ENCODE measurements at places on chromosomes 5 and 9.

- H3K27ac ChIP-seq = no peak overlapping the region
- DNase-seq = no peak
- peaks cover 6% of the 10 kb centered on the region for H3K4me1 ChIP-seq
- no peak overlapping the region for H3K4me3 ChIP-seq
- no peaks in the 10 kb centered on the region for H3K27me3 ChIP-seq
Observed at GRCh38 chr9:21624675-21625644, 142.8 kb upstream of the IFNE start.

DNA sequence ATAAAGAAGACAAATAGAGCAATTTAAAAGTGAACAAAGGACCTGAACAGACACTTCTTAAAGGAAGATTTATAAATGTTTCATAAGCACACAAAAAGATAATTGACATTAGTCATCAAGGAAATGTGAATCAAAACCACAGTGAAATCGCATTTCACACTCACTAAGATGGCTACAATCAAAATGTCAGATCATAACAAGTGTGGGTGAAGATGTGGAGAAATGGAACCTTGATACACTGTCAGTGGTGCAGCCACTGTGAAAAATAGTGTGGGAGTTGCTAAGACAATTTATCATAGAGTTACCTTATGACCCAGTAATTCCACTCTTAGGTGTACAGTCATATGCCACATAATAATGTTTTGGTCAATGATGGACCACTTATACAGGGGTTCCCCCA, 54.5 kb upstream of the HTR4 start:
- no peak overlapping the region for H3K27ac ChIP-seq
- H3K36me3 ChIP-seq = no peaks in the 10 kb centered on the region
- H3K27me3 ChIP-seq = no peaks in the 10 kb centered on the region
- H3K4me1 ChIP-seq = no peaks in the 10 kb centered on the region
- DNase-seq = no peak
- no peak overlapping the region for H3K4me3 ChIP-seq

- no peak overlapping the region for H3K4me3 ChIP-seq
- no peak overlapping the region for H3K27ac ChIP-seq
- DNase-seq = no peak
- no peaks in the 10 kb centered on the region for H3K4me1 ChIP-seq
- H3K27me3 ChIP-seq = no peaks in the 10 kb centered on the region
- no peaks in the 10 kb centered on the region for H3K36me3 ChIP-seq
Observed at GRCh38 chr9:80052830-80053229, 481.1 kb downstream of the TLE4 start.

DNA sequence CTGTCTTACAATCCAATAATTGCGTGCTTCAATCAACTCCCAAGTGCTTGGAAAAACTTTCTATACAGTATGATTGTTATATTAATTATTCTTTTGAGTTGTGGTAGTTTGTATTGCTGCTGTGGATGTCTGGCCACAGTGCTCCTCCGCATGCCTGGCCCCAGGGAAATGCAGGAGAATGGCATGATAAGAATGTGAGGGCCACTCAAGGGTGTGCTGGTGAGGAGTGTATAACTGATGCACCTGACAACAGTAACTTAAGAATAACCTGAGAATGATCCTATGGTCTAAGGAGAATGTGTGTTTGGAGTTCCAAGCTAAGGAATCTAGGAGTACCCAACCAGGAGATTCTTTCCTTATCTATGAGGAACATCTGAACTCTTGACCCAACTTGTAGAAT, 152.9 kb upstream of the APC start:
- H3K4me3 ChIP-seq = no peak overlapping the region
- H3K36me3 ChIP-seq = no peaks in the 10 kb centered on the region

- no peaks in the 10 kb centered on the region for H3K27me3 ChIP-seq
- no peaks in the 10 kb centered on the region for H3K36me3 ChIP-seq
- H3K27ac ChIP-seq = no peak overlapping the region
- H3K4me3 ChIP-seq = no peak overlapping the region
- DNase-seq = no peak
- H3K4me1 ChIP-seq = peaks cover 7% of the 10 kb centered on the region
Observed at GRCh38 chr9:130144703-130145102, 27.5 kb upstream of the NCS1 start.

DNA sequence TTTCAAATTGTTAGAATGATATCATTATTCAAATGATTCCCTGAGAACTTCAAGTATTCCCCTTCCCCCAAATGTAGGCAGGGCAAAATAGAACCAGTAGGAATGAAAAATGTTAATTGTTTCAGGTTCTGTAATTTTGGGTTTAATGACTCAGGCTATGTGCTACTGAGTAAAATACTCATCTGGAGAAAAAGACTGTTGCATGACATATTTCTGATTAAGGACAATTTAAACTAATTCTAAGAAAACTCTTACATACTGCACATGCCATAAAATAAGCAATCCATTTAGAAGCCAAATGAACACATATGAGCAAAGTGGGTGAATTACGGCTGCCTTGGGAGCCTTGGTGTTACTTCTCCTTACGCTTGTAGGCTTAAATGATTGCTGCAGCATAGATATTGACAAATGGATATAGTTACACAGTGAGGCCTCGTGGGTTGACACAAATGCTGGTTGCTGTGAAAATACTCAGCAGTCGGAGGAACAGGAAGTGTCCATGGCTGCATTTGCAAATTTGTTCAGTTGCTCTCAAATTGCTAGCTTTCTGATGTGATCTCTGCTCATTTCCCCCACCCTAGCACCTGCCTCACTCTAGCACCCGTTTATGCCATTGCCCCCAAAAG, 174.9 kb upstream of the DMAC1 start:
- H3K27ac ChIP-seq = no peak overlapping the region
- no peak overlapping the region for H3K4me3 ChIP-seq
- DNase-seq = no peak
- no peaks in the 10 kb centered on the region for H3K36me3 ChIP-seq

- no peak for DNase-seq
- H3K27ac ChIP-seq = no peak overlapping the region
- H3K4me3 ChIP-seq = no peak overlapping the region
- H3K4me1 ChIP-seq = peaks cover 12% of the 10 kb centered on the region
- H3K36me3 ChIP-seq = no peaks in the 10 kb centered on the region
Observed at GRCh38 chr5:132788990-132789886, 12.2 kb upstream of the SEPTIN8 start.

DNA sequence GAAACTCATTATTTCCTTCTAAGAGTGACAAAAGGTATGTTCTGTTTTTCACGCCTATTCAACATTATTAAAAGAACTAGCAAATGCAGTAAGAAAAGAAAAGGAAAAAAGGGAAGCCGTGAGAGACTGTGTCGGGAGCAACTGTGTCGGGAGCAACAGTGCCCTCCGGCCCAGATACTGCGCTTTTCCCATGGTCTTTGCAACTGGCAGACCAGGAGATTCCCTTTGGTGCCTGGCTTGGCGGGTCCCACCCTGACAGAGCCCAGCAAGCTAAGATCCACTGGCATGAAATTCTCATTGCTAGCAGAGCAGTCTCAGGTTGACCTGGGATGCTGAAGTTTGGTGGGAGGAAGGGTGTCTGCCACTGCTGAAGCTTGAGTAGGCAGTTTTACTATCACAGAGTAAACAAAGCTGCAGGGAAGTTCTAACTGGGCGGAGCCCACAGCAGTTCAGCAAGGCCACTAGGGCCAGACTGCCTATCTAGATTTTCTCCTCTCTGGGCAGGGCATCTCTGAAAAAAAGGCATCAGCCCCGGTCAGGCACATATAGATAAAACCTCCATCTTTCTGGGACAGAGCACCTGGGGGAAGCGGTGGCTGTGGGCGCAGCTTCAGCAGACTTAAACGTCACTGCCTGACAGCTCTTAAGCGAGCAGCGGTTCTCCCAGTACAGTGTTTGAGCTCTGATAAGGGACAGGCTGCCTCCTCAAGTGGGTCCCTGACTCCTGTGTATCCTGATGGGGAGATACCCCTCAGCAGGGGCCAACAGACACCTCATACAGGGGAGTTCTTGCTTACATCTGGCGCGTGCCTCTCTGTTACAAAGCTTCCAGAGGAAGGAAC, 1237.4 kb upstream of the CDH18 start:
- no peaks in the 10 kb centered on the region for H3K27me3 ChIP-seq
- H3K36me3 ChIP-seq = no peaks in the 10 kb centered on the region
- H3K27ac ChIP-seq = no peak overlapping the region
- no peaks in the 10 kb centered on the region for H3K4me1 ChIP-seq
- no peak overlapping the region for H3K4me3 ChIP-seq
- DNase-seq = no peak

- no peak overlapping the region for H3K4me3 ChIP-seq
- DNase-seq = no peak
- no peaks in the 10 kb centered on the region for H3K27me3 ChIP-seq
- H3K27ac ChIP-seq = peak overlapping the region; percentile 90
Observed at GRCh38 chr5:136034492-136034891, 5.7 kb downstream of the TGFBI start.

- no peaks in the 10 kb centered on the region for H3K36me3 ChIP-seq
- no peak overlapping the region for H3K27ac ChIP-seq
- H3K4me1 ChIP-seq = peaks cover 24% of the 10 kb centered on the region
- H3K4me3 ChIP-seq = no peak overlapping the region
- H3K27me3 ChIP-seq = no peaks in the 10 kb centered on the region
Observed at GRCh38 chr5:121974261-121974660, 12.5 kb downstream of the SRFBP1 start.

DNA sequence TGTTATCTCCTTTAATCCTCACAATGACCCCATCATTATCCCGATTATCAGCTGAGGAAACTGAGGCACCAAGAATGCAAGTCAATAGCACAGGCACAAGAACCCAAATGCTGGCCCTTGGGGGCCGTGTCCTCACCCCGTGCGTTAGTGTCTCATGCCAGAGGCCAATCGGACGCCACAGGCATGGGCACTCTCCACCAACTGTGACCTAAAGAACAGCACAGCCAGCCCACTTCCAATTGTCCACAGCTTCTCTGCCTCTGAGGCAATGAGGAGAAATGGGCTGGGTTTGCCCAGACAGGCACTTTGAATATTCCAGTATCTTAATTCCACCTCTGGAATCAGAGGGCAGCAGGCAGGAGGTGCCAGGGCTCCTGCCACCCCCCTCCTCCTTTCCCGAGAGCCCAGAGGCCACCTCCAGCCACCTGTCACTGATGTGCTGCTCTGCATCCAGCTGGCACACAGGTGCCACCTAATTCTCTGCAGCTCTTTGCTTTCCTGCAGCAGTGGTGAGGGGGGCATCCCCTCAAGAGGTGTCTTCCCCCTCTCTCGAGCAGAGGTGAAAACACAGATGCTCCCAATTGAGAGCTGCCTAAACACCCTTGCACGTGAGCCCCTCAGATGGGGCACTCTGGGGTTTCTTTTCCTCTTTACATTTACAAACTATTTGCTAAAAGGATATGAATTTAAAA, 107.5 kb downstream of the ROR2 start:
- no peaks in the 10 kb centered on the region for H3K27me3 ChIP-seq
- H3K4me3 ChIP-seq = no peak overlapping the region
- no peaks in the 10 kb centered on the region for H3K36me3 ChIP-seq
- no peak overlapping the region for H3K27ac ChIP-seq
- no peak for DNase-seq

- no peak overlapping the region for H3K27ac ChIP-seq
- no peaks in the 10 kb centered on the region for H3K27me3 ChIP-seq
- no peak overlapping the region for H3K4me3 ChIP-seq
Observed at GRCh38 chr9:69499407-69499806, 172.8 kb downstream of the APBA1 start.

GRCh38 chr5:157828944-157829639, 29.9 kb downstream of the CLINT1 start:
- no peak overlapping the region for H3K27ac ChIP-seq
- no peaks in the 10 kb centered on the region for H3K27me3 ChIP-seq
- H3K4me3 ChIP-seq = no peak overlapping the region
- no peaks in the 10 kb centered on the region for H3K36me3 ChIP-seq
- peaks cover 21% of the 10 kb centered on the region for H3K4me1 ChIP-seq

GRCh38 chr9:2299156-2299842, 284.2 kb downstream of the SMARCA2 start:
- H3K36me3 ChIP-seq = no peaks in the 10 kb centered on the region
- DNase-seq = no peak
- H3K27ac ChIP-seq = no peak overlapping the region
- no peaks in the 10 kb centered on the region for H3K27me3 ChIP-seq

GRCh38 chr9:114798780-114799427, 6.9 kb downstream of the TNFSF15 start:
- no peak for DNase-seq
- no peaks in the 10 kb centered on the region for H3K36me3 ChIP-seq
- H3K27me3 ChIP-seq = 0 out of 2 replicates have a peak, but pooled peaks cover 6% of the 10 kb centered on the region
- no peak overlapping the region for H3K4me3 ChIP-seq
- H3K27ac ChIP-seq = no peak overlapping the region

DNA sequence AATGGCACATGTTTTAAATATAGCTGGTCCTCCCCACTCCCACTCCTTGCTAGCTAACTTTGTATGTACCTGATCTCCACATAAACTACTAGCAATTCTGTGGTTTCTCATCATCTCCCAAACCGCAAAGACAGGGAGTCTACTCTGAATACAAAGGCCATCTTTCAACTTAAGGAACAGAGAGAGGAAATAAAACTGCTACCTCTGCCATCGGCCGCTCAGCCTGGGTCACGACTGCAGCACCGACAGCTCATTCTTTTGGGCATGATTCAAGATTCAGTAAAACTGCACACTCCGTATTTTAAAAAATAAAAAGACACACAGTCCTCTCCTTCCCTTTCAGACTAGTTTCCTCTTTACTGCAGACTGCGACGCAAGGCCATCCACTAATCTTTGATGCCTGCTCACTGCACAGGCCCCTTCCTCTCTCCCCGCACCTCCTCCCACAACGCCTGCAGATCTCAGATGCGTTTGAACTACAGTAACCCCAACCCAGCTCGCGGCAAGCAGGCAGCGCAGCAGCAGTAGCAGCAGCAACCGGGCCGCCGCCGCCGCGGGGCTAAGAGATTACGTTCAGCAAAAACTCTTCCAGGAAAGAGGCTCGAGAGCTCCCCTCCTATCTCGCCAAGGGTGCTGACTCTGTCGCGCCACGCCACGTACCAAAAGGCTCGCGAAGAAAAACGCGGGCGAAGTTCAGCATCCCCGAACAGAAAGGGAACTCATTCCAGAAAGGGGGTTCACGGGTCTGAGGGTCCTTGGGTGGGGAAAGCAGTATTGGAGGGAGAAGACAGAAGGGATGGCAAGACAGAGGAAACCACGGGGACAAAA, 1.5 kb downstream of the RNF145 start:
- peak; percentile 88 for DNase-seq
- H3K27ac ChIP-seq = peak overlapping the region; percentile 91
- H3K4me1 ChIP-seq = peaks cover 43% of the 10 kb centered on the region
- peaks cover 5% of the 10 kb centered on the region for H3K36me3 ChIP-seq
- H3K27me3 ChIP-seq = no peaks in the 10 kb centered on the region

GRCh38 chr5:151739939-151740335, 18.5 kb downstream of the ATOX1 start:
- peak overlapping the region; percentile 64 for H3K4me3 ChIP-seq
- no peaks in the 10 kb centered on the region for H3K27me3 ChIP-seq
- no peaks in the 10 kb centered on the region for H3K36me3 ChIP-seq
- H3K27ac ChIP-seq = peak overlapping the region; percentile 99
- DNase-seq = peak; percentile 94

DNA sequence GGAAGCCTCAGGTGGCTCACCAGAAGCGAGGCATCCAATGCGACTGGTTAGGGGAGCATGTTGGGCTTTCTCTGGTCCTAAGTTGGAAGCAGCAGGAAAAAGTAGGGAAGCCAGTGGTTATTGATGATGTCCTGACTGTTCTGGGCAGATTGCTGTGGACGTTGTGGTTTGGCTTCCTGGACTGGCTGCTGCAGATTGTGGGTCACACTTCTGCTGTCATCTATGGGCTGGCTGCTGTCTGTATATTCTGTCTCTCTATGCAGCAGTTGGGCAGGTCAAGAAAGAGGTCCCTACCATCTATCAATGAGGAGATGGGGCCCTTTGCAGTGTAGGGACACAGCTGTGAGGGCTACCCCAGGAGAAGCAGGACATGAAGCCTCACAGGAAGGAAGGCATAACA, 13.5 kb upstream of the MARCHF6 start:
- H3K27ac ChIP-seq = no peak overlapping the region
- H3K4me3 ChIP-seq = no peak overlapping the region
- no peaks in the 10 kb centered on the region for H3K4me1 ChIP-seq
- no peaks in the 10 kb centered on the region for H3K27me3 ChIP-seq

All from GM23248 (cell line).